GF-D8 (cell line): ENCODE measurements at places on chromosomes 16 and 17.

- DNase-seq = no peak
These were observed 1165.6 kb upstream of the CDH8 start for GRCh38 chr16:63201851-63202250.

DNA sequence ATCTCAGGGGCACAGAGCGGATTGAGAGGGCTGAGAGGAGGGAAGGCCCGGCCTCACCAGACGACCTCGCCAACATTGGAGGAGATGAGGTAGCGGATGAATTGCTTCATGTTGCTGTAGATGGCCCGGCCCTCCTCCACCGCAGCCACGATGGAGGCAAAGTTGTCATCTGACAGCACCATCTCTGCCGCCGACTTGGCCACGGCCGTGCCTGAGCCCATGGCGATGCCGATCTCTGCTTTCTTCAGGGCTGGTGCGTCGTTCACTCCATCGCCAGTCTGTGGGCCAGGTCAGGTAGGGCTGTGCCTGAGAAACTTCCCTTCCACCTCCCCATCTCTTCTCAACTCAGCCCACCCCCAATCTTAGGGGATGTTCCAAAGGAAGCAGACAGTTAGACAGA lies 21.1 kb upstream of the P2RX1 start:
- no peak for DNase-seq

DNA sequence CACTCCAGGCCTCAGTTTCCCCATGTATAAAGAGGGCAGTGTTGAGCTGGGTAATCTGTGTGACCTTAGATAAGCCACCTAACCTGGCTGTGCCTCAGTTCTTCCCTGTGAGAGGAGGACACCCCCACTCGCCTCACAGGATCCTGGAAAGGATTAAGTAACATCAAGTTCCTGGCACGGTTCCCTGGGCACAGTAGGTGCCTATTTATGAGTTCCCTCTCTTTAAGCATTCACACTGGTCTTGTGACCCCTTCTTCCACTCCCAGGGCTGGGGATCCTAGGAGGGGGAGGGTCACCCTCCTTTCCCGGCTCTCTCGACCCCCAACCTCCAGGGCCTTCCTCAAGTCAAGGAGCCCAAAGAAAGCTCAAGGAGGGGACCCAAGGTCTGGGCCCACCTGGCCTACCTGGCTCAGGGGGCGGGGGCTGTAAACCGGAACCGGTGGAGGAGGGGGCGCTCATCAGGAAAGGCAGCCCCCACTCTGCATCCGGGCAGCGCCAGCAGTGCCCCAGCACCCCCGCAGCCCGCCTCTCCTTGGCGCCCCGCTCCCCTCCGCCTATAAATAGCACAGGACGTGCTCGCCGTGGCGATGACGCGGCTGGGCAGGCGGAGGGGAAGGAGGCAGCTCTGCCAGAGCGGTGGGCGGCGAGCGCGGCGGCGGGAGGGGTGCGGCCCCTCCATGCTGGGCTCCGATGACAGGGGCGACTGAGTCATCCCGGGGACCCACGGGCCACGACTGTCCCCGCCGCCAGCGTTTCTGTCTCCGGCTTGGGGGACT lies 9.4 kb downstream of the RPL19 start:
- no peak for DNase-seq

GRCh38 chr17:606508-607250 lies 108.0 kb downstream of the VPS53 start:
- no peak for DNase-seq

- no peak for DNase-seq
These were observed 40.4 kb upstream of the CORO6 start for GRCh38 chr17:29663155-29663554.

DNA sequence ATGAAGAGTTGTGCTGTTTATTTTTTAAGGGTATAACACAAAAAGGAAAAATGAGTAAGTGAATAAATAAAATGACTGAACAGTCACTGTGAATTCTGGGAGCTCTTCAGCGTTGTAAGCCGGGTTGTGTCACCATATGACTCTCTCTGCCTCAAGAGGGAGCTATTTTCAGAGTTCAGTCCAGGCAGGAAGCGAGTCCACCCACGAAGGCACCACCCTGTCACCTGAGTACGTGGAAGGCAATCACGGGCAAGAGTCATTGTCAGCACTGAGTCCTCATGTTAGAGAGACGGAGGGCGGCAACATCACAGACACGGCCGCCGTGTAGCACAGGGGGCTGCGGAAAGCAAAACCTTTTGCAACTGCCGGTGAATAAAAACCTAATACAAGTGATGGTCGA lies 227.6 kb downstream of the UTP18 start:
- no peak for DNase-seq

- peak; percentile 47 for DNase-seq
These were observed 82.0 kb upstream of the ALOX12 start for GRCh38 chr17:6913608-6914443.

DNA sequence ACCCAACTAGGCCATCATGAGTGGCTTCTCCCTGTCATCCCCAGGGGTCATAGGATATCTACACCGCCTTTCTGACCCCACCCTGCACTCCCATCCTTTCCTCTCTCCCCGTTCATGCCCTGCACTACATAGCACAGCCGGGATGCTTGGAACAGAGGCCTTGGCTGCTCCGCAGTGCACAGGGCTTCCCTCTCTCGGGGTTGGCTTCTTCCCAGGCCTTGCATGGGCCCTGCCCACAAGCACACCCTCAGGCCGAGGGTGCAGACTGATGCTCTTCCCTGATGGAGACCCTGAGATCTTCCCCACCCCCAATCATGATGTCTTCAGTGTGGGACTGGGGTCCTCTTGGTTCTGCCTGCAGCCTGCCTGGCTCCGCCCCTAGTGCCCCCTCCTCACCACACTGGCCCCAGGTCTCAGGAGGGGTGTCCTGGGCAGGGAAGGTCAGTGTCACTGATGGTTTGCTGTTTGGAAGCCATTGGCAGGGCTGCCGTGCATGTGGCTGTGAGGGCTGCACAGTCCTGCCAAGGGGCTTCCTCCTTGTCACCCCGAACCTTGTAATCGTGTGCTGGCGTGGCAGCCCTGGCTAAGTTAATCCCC lies 14.3 kb upstream of the NAGLU start:
- DNase-seq = no peak

DNA sequence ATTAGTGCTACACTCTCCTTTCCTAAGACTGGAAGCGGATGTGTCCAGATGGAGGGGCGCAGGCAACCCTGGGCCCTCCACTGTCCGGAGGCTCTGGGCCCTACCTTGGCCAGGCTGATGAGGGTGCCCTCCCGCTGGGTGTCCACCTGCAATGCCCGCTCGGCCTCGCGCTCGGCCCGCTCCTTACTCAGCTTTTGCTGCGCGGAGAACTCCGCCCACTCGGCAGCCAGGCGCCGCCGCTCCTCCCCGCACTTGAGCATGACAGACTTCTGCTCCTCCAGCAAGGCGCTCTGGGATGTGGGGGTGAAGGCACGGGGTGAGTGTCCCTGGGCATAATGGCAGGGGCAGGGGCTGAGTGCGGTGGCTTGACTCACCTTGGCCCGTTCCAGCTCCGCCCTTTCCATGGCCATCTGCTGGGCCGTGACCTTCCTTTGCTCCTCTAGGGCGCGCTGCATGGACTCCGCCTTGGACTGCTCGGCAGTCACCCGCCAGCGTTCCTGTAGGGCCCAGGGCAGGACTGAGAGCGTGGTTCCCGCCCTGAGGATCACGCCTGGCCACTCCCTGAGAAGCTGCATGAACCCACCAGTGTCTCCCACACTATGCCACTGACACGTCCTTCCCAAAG lies 10.1 kb upstream of the MRPL38 start:
- DNase-seq = no peak

- no peak for DNase-seq
These were observed 12.4 kb downstream of the WSB1 start for GRCh38 chr17:27306276-27306835.

- DNase-seq = no peak
These were observed 64.0 kb upstream of the DNAH17 start for GRCh38 chr17:78641243-78641642.

DNA sequence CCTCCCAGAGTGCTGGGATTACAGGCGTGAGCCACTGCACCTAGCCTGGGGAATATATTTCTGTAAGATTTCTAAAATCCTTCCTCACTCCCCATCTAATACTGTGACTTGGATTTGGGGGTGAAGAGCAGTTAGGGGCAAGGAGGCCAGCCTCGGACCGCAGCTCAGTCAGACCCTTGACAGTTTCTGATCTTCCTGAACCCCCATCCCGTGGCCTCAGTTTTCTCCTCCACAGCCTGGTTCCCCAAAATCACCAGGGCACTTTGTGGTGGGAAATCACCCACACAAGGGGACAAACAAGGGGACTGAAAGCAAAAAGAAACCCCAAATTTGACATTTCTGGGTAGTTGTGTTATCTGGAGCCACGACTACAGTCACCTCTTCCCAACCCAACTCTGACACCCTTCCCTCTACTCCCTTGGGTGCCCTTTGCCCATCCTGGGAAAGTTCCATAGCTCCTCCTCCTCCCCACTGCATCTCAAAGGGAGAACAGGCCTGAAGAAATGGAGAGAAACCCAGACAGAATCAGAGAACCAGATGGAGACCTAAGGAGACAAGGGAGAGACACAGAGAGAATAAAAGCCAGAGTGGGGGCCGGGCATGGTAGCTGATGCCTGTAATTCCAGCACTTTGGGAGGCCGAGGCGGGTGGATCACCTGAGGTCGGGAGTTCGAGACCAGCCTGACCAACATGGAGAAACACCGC lies 2.8 kb upstream of the STAT5A start:
- no peak for DNase-seq

DNA sequence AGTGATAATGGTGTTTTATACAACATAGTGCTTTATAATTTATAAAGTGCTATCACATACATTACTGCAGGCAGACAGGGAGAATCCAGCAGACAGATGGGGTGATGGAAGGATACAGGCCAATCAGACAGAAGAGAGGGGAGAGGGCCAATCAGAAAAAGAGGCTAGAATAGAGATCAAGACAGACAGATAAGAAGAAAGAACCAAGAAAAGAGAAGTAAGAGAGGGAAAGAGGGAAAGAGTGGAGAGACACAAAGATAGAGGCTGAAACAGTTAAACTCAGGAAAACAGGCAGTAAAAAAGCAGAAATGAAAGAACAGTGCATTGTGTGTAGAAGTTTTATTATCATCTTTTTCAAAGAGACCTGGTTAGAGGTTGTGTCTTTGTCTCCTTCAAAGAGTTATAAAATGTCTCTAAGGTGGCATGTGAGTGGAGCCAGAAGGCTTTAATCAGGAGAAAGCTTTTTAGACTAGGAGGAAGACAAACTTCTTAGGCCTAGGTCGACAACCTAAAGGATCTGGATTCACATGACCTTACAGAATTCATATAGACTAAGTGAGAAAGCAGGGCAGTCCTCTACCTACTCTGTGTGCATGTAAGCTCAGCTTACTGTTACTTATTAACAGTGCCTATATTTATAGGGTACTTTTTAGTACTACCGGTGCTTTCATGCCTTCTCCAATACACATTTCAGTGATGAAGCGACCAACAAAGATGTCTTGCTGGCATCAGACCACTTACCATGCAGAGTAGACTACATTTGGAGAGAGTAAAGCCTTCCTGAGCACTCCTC lies 8.3 kb upstream of the CHD3 start:
- DNase-seq = no peak

- DNase-seq = no peak
These were observed 461.2 kb upstream of the CDH5 start for GRCh38 chr16:65905331-65905730.

GRCh38 chr17:67336859-67337258 lies 29.5 kb downstream of the PSMD12 start:
- no peak for DNase-seq

DNA sequence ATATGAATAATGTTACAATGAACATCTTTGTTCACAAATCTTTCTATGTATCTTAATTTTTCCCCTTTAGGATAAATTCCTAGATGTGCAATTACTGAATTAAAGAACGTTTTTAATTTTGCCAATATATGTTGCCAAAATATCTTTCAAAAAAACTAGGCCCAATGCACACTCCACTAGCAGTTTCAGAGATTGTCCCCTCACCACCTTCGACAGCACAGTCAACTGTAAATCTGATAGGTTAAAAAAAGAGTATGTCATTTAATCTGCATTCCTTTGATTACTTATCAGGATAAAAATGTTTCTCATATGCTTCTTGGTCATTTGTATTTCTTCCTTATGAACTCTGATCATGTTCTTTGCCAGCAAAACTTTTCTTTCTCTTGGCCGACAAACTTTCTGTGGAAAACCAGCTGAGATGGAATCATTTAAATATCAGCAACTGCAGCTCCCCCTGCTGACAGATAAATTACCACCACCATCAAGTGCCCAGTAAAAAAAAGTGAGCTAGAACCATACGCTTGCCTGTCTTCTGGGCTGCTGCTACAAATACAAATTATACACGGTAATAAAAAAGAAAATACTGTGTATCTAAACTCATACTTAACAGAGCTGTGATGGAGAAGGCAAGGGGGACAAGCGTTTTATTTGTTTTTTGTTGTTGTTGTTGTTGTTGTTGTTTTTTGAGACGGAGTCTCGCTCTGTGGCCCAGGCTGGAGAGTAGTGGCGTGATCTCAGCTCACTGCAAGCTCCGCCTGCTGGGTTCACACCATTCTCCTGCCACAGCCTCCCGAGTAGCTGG lies 19.6 kb upstream of the KANSL1 start:
- peak; percentile 28 for DNase-seq
